Stimulated activated effector memory CD8-positive, alpha-beta T cell treated with anti-CD3 and anti-CD28 coated beads, Interleukin-12 subunit alpha, Interleukin-12 subunit beta, amount 100 ng/mL, for 72 hours (primary cell): ENCODE measurements at places on chromosomes 12 and 14.

GRCh38 chr12:57159311-57159710, 11.9 kb upstream of the LRP1-AS start:
- DNase-seq: no peak

- no peak for DNase-seq
Observed at GRCh38 chr12:47065546-47065945, 13.9 kb upstream of the PCED1B start.

- DNase-seq: no peak
Observed at GRCh38 chr14:22979748-22980392, 2.5 kb downstream of the AJUBA start.

DNA sequence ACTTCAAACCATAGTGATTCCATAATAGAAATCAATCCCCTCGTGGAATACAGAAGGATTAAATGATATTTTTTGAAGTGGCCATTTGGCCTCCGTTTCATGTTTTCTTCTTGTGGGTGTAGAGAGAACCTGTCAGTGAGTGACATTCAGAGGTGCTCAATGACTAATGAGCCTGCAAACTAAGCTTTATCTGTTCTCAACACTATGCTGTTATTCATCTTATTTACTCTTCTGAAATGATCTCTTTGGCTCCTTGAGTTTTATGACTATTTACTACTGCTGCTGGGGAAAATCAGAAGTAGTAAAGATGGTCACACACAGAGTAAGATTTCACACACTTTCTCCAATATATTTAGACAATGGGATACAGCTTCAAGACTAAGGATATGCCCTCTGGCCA, 30.4 kb downstream of the ATP2B1 start:
- no peak for DNase-seq

GRCh38 chr12:45743247-45743646, 13.7 kb downstream of the ARID2 start:
- DNase-seq: no peak

GRCh38 chr14:72925815-72926291, 411 bp upstream of the DCAF4 start:
- no peak for DNase-seq

DNA sequence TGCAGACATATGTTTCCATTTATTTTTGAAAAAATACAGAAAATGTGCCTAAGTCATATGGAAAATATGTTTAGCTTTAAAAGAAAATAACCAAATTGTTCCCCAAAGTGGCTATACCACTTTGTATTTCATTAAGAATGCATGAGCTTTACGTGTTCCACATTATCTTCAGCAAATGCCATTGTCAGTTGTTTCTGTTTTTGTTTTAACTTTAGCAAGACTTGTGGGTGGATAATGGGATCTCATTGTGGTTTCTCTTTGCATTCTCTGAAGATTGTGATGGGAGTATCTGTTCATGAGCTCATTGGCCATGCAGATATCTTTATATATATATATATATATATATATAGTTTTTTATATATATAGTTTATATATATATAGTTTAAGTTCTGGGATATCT, 181.5 kb downstream of the CCER1 start:
- DNase-seq: no peak

DNA sequence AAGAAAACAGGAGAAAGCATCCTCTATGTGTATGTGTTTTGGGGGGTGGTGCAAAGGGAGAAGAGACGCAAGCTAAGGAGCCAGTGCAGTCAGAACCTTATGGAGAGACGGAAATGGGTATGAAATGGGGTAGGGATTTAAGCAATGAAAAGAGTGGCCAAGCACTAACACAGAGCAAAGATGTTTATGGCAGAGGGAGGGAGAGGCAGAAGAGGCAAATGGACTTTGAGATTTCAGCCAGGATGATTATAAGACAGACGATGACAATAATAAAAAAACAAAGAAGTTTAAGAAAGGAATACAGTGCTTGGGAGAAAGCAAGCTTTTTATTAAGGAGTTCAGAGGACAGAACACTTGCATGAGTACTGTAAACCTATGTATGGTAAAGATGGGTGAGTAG, 44.6 kb downstream of the DCAF5 start:
- no peak for DNase-seq

GRCh38 chr14:66152747-66153146, 333.4 kb upstream of the CCDC196 start:
- DNase-seq: no peak

- no peak for DNase-seq
Observed at GRCh38 chr14:38839694-38840365, 263.2 kb downstream of the SEC23A start.

- peak; percentile 81 for DNase-seq
Observed at GRCh38 chr12:123905319-123905925, 67.2 kb downstream of the CCDC92 start.

- no peak for DNase-seq
Observed at GRCh38 chr14:81480741-81481140, 52.9 kb downstream of the SEL1L start.

- no peak for DNase-seq
Observed at GRCh38 chr14:71400871-71401321, 493.6 kb downstream of the PCNX1 start.

DNA sequence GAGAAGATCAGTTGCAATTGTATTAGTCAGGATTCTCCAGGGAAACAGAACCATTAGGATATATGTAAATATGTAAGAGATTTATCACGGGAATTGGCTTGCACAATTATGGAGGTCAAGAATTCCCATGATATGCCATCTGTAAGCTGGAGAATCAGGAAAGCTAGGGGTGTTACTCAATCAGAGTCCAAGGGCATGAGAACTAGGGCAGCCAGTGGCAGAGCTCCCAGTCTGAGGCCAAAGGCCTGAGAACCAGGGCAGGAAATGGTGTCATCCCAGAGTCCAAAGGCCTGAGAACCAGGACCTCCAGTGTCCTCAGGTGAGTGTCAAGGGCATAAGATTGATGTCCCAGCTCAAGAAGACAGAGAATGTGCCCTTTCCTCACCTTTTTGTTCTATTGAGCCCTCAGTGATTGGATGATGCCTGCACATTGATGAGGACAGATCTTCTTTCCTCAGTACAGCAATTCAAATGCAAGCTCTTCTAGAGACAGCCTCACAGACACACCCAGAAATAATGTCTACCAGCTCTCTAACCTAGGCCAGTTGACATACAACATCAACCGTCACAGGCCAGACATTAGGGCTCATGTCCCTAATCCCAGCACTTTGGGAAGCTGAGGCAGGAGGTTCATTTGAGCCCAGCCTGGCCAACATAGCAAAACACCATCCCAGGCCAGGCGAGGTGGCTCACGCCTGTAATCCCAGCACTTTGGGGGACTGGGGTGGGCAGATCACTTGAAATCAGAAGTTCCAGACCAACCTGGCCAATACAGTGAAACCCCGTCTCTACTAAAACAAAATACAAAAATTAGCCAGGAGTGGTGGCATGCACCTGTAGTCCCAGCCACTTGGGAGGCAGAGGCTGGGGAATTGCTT, 34.9 kb upstream of the ZNF740 start:
- no peak for DNase-seq

GRCh38 chr12:52662093-52662917, 10.3 kb upstream of the KRT2 start:
- no peak for DNase-seq

GRCh38 chr12:54146506-54147145, 42.2 kb downstream of the SMUG1 start:
- no peak for DNase-seq

DNA sequence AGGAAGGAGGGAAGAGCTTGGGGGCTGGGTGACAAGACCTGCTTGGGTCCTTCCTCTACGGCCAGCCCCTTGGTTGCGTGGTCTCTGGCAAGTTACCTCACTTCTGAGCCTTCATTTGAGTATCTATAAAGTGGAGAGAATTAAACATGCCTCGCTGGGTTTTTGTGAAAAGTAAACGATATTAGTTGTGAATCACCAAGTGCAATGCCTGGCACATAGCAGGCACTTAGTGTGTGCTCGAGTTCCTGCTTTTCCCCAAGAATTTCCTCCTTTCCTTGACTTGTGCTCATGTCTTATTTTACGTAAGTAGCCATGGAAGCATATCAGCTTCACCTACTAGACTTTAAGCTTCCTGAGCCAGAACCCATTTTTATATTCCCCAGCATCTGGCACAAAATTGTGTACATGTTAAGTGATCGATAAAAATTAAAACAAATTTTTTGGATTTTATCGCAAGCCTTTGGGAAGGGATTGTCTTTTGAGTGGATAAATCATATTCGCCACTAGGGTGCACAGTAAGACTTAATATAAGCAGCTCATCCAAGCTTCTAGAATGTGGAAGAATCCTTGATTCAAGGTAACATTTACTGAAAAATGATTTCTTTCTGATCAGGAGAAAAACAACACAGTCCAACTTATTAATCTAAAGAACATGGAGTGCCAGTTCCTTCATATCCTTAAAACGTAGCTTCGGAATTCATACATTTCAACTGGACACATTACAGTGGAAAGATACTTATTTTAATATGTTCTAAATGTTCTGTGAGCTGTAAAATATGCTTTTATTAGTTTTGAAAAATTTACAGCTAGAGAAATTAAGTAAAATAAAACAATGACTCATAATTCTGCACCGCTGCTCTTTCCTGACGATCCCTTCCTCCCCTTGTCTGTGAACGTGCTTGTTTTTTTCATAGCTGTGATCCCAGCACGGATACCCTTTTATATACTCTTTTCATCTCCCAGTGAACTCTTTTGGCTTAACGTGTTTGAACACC, 62.0 kb downstream of the SLC25A47 start:
- no peak for DNase-seq

DNA sequence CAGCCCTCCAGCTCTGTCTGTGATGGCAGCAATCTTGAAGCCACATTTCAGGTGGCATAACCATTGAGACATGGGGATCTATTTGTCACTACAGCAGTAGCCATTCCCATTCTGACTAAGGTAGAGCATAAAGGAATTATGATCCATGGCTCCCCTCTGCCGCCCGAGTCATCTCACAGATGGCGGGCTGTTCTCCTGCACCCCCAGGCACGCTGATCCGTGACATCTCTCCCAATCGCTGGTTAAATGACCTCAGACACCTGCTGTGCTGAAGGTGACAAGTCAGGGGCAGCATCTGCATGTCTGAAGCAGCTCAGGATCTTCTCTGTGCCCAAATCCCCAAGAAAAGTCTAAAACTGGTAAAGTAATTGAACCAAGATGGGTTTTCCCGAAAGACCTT, 124.3 kb downstream of the ZFP36L1 start:
- DNase-seq: no peak

DNA sequence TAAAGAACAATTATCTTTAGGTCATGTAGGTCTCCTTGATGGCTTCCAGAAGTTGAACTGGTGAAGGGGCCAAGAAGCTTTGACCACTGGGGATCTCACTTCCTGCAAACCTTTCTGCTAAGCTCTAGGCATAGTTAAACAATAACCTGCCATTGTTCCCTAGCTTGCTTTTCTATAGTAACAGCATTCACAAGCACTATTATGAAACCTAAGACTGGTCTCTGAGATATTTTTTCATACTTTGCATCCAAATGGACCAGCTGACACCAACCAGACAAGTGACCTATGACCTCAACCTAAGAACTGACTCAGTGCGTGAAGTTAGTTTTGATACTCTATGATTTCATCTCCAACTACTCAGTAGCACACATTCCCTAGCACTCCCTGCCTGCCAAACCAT, 129.1 kb downstream of the PTPRB start:
- DNase-seq: no peak

GRCh38 chr12:25269701-25270100, 19.0 kb upstream of the KRAS start:
- DNase-seq: no peak

DNA sequence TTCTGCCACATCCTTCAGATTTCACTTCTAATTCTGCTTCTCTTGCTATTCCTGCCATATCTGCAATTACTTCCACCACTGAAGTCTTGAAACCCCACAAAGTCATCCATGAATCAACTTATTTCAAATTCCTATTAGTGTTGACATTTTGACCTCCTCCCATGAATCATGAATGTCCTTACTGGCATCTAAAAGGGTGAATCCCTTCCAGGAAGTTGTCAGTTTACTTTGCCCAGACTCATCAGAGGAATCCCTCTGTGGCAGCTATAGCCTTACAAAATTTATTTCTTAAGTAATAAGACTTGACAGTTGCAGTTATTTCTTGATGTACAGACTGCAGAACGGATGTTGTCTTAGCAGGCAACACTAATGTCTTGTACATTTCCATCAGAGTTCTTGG, 162.9 kb downstream of the PCNX1 start:
- DNase-seq: no peak

DNA sequence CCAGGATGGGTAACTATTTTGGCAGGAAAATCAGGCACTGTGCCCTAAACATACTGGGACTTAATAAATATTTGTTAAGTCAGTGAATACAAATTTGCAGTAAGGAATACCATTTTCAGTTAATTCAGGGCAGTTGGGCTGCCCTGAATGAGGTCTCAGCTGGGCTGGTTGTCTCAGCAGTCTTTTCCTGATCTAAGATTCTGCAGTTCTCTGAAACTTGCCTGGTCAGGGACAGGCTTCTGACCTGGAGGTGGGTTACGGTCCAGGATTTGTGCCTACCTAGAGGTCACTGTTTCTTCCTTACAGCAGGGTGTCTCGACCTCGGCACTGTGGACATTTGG, 160.6 kb downstream of the KTN1 start:
- no peak for DNase-seq

DNA sequence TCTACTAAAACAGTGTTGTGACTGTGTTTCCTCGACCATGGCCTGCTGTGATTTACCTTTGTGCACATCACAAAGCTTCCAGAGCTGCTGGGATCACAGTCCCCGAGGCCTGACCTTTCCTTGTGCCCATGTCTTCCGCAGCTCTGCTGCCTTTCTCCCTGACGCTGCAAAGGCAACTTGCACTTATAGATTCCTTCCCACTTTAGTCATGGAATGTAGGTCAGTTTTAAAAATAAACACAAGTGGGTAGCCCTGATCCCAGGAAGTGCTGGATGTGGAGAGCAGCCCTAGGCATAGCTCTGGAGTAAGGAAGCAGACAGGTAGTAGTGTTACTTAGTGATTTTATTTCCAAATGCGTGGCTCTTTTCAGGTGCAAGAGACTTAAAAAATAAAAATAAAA, 825.7 kb downstream of the AACS start:
- no peak for DNase-seq

GRCh38 chr12:43198608-43199007, 353.4 kb downstream of the ADAMTS20 start:
- no peak for DNase-seq

- DNase-seq: no peak
Observed at GRCh38 chr12:81956468-81956860, 197.3 kb upstream of the PPFIA2 start.

GRCh38 chr12:4099276-4099675, 174.3 kb upstream of the CCND2 start:
- DNase-seq: no peak

DNA sequence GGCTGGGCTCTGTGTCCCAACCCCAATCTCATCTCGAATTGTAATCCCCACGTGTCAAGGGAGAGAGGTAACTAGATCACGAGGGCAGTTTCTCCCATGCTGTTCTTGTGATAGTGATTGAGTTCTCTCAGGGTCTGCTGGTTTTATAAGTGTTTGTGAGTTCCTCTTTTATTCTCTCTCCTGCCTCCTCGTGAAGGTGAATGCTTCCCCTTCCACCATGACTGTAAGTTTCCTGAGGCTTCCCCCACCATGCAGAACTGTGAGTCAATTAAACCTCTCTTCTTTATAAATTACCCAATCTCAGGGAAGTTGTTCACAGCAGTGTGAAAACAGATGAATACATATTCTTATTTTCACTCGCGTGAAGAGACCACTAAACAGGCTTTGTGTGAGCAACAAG, 148.2 kb downstream of the TMEM30B start:
- no peak for DNase-seq

- no peak for DNase-seq
Observed at GRCh38 chr14:93007225-93007997, 84.5 kb downstream of the CHGA start.

- no peak for DNase-seq
Observed at GRCh38 chr14:58275527-58276190, 22.7 kb upstream of the ARID4A start.
